ENCODE measurements at places on chromosomes 1 and 21. TPM values are rescaled to one million over a fixed set of nuclear protein-coding genes. Genes with fewer than 3 reads are reported as not detected.

Gene FAM177B
- total RNA-seq, result not detected

GRCh38 chr1:27885621-27886352 is 13.4 kb downstream of the THEMIS2 start:
- no peak for DNase-seq
- H3K4me1 ChIP-seq, result no peaks in the 10 kb centered on the region
- H3K27me3 ChIP-seq, result no peaks in the 10 kb centered on the region
- no peak overlapping the region for H3K27ac ChIP-seq
- no peak overlapping the region for H3K4me3 ChIP-seq

Gene NDUFS2
- total RNA-seq, result 84.5 TPM

DNA sequence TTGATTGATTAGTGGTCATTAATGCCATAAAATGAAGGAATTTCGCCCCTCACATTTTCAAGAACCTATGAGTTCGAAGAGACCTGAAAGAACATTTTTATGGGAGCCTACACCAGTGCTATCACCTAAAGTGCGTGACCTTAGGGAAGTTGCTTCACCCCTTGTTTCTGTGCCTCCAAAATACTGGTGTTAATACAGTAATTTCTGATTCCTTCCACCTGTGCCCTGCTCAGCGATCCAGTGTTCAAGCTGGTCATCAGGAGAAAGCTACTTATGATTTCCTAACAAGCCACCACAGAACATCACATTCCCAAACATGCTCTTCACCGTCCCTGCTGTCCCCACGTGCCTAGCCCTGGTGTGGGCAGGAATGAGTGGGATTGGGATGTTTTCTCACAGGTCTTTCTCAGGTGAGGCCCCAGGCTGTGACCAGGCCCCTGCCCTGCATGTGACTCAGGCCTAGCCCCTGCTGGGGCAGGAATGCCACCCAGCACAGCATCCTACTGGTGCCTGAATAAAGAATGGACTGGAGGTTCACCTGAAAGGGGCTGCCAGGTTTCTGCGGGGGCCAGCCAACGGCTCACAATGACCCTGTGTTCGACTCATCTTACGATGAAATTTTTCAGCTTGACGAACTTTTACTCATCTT is 60.3 kb downstream of the CD247 start:
- no peak overlapping the region for H3K4me3 ChIP-seq
- H3K36me3 ChIP-seq, result no peaks in the 10 kb centered on the region
- H3K4me1 ChIP-seq, result no peaks in the 10 kb centered on the region
- H3K27ac ChIP-seq, result no peak overlapping the region
- DNase-seq, result peak; percentile 63
- peaks cover 8% of the 10 kb centered on the region for H3K27me3 ChIP-seq

Gene RPE65
- total RNA-seq, result not detected

Gene AMY1A
- total RNA-seq, result not detected

GRCh38 chr21:24045775-24046215 is 1561.5 kb downstream of the MRPL39 start:
- H3K27ac ChIP-seq, result no peak overlapping the region
- no peaks in the 10 kb centered on the region for H3K36me3 ChIP-seq
- H3K4me1 ChIP-seq, result no peaks in the 10 kb centered on the region
- no peaks in the 10 kb centered on the region for H3K27me3 ChIP-seq
- DNase-seq, result no peak

DNA sequence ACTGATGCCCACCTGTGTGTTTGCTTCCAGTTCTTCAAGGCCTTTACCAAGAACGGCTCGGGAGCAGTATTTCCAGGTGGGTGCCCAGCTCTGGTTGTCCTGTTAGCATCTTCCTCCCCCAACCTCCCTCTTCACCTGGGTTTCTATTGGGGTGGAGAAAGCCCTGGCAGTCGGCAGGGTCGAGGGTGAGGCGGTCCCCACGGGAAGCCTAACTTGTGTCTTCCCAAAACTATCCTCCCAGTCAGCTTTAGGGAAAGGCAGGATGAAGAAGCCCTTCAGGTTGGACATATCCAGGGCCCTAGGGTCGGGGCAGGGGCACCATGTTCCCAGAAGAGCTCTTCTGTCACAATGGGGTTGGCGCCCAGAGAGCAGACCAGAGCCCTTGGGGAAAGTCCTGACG is 20.6 kb downstream of the QSOX1 start:
- no peaks in the 10 kb centered on the region for H3K36me3 ChIP-seq
- DNase-seq, result no peak
- no peaks in the 10 kb centered on the region for H3K27me3 ChIP-seq
- no peak overlapping the region for H3K27ac ChIP-seq

DNA sequence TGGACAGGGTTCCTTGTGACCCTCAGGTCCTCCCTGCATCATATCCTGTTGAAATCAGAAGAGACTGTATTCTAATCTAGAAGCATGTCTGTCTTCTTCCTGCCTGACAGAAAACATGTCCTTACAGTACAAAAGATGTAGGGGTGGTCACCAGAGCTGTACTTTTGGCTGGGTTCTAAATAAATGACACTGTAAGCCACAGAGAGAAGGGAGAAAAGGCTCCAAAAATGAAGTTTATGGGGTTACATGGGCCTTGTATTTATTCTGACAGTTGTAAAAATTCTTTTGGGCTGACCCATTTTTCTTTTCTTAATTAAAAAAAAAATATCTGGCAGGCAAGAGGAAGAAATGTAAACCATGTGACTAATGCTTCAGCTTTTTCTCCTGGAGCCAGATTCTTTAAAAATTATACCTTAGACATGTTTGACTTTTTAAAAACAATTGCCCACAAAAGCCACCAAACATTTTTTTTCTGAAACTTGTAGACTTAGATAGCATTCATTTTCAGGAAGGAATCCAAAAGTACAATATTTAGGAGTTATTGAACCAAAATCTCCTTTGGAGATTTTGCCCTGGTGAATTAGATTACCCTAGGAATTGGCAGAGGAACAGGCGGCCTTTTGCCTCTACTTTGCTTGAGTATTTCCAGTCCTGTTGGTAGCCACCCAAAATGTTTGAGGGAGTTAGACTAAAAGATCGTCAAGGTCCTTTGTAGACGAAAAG is 17.1 kb downstream of the RGL1 start:
- H3K4me3 ChIP-seq, result no peak overlapping the region
- no peaks in the 10 kb centered on the region for H3K27me3 ChIP-seq
- no peak for DNase-seq
- no peak overlapping the region for H3K27ac ChIP-seq

Gene PLD5
- 3.7 TPM for total RNA-seq

DNA sequence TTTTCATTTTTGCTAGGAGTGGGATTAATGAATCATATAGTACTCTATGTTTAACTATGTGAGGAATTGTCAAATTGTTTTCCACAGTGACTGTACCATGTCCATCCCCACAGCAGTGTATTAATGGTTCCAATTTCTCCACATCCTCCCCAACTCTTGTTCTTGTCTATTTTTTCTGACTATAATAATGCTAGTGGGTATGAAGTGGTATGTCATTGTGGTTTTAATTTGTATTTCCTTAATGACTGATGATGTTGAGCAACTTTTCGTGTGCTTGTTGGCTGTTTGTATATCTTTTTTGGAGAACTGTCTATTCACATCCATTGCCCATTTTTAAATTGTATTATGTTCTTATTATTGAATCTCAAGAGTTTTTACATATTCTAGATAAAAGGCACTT is 10.0 kb upstream of the KPRP start:
- no peak for DNase-seq
- H3K27ac ChIP-seq, result no peak overlapping the region
- H3K4me1 ChIP-seq, result no peaks in the 10 kb centered on the region

Gene CNTN2
- 0.88 TPM for total RNA-seq

Gene TXNIP
- total RNA-seq, result 23.2 TPM

Gene ETV3L
- total RNA-seq, result 0.96 TPM

Gene TCHH
- not detected for total RNA-seq

- H3K4me3 ChIP-seq, result no peak overlapping the region
- DNase-seq, result no peak
- no peak overlapping the region for H3K27ac ChIP-seq
- peaks cover 2% of the 10 kb centered on the region for H3K4me1 ChIP-seq
These were observed 77.0 kb downstream of the PGM1 start for GRCh38 chr1:63670164-63670563.

DNA sequence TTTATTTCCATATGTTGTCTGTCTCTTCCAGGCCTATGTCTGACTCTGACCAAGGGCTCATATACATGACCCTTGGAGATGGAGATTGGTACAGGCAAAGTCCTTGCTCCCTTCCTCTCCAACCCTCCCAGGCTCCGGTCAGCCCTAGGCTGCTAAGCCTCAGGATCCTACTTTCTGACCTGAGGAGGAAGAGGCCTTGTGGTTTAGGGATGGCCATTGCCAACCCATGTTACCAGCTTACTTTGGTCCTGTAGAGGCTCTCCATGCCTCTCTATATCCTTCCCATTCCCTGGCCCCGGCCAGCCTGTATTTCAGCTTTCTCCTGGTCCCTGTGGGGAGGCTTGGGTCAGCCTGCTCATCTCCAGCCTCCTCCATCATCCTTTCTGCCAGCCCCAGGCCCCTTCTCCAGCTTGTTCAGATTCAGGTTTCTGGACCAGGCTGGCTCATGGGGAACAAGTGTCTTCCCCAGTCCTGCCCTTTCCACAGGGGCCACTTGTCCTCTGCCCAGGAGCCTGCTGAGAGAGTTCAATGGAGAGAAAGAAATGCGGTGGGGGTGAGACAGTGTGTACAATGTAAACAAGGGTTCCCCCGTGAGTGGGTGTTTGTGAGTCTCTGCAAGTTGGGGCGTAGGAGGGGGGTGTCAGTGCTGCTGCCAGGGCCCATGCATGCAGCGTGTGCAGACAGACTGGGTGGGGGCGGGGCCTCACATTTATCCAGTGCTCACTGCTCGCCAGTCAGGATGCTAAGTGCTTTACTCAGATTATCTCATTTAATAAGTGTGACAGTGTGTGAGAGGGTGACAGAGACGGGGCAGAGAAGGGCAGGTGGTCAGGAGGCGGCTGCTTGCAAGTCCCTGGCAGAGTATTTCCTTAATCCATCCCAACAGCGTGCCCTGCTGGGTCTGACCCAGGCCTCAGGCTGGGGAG is 31.3 kb upstream of the FOXO6 start:
- H3K27me3 ChIP-seq, result no peaks in the 10 kb centered on the region
- no peaks in the 10 kb centered on the region for H3K36me3 ChIP-seq
- no peaks in the 10 kb centered on the region for H3K4me1 ChIP-seq
- H3K4me3 ChIP-seq, result no peak overlapping the region
- DNase-seq, result no peak

Gene EXTL1
- total RNA-seq, result 1.1 TPM

Gene OR2G2
- total RNA-seq, result not detected

DNA sequence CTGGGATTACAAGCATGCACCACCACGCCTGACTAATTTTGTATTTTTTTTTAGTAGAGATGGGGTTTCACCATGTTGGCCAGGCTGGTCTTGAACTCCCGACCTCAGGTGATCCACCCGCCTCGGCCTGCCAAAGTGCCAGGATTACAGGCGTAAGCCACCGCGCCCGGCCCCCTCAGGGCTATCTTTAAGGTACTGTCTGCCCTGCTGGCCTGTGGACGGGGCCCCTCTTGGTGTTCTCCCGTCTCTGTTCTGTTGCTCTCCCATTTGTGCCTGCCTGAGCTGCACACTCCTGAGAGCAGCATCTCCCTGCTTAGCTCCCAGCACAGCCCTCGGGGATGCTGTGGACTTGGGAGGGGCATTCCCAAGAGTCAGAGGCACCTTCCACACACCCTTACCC is 13.9 kb downstream of the MYBPH start:
- H3K36me3 ChIP-seq, result no peaks in the 10 kb centered on the region
- H3K4me3 ChIP-seq, result no peak overlapping the region
- H3K27ac ChIP-seq, result no peak overlapping the region
- DNase-seq, result no peak
- H3K27me3 ChIP-seq, result no peaks in the 10 kb centered on the region
- no peaks in the 10 kb centered on the region for H3K4me1 ChIP-seq

- H3K27me3 ChIP-seq, result no peaks in the 10 kb centered on the region
- H3K4me1 ChIP-seq, result peaks cover 6% of the 10 kb centered on the region
- H3K36me3 ChIP-seq, result peaks cover 9% of the 10 kb centered on the region
These were observed 56.4 kb upstream of the SAMSN1 start for GRCh38 chr21:14602382-14602958.
